T47D (cell line): ENCODE measurements at places on chromosomes 16 and 17.

GRCh38 chr16:46832757-46833459 is 1.9 kb upstream of the C16orf87 start:
- no peak for DNase-seq

- DNase-seq = no peak
Observed at GRCh38 chr17:41395611-41396010, 1.8 kb downstream of the KRT31 start.

- no peak for DNase-seq
Observed at GRCh38 chr16:17983847-17984639, 352.5 kb downstream of the NPIPA8 start.

- no peak for DNase-seq
Observed at GRCh38 chr17:35519906-35520442, 17.5 kb downstream of the SLFN12L start.

GRCh38 chr17:56777859-56778258 is 55.9 kb downstream of the C17orf67 start:
- DNase-seq = no peak

GRCh38 chr17:56514899-56515298 is 78.6 kb upstream of the NOG start:
- peak; percentile 47 for DNase-seq

- no peak for DNase-seq
Observed at GRCh38 chr17:55301521-55302406, 37.0 kb downstream of the HLF start.

DNA sequence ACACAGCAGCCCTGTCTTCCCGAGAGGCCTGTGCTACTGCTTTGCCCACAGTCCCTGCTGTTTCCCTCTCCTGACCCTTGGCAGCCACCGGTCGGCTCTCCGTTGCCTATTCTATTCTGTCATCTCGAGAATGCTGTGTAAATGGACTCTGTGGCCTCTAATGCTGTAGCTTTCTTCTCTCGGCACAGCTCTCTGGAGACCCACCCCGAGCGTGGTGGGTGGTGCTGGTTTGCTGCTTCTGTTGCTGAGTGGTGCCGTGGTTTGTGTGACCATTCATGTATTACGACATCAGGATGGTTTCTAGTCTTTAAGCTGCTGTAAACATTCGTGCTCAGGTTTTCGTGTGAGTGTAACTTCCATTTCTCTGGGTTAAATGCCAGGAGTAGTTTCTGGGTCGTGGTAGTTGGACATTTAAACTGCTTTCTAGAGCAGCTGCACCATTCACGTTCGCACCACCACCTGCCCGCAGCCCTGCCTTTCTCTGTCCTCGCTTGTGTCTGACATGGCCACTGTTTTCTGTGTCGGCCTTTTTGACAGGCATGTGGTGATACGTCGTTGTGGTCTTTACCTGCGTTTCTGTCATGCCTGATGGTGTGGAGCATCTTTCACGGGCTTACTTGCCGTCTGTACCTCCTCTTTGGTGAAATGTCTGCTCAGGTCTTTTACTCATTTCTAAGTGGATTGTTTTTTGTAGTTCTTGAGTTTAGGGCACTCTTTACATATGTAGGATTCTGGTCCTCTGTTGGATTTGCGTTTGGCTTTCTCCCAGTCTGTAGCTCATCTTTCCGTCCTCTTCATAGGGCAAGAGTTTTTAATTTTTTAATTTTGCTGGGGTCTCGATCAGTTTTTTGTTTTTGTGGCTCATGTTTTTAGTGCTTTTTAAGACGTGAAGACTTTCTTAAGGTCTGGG is 47.7 kb upstream of the ZNF750 start:
- DNase-seq = no peak

DNA sequence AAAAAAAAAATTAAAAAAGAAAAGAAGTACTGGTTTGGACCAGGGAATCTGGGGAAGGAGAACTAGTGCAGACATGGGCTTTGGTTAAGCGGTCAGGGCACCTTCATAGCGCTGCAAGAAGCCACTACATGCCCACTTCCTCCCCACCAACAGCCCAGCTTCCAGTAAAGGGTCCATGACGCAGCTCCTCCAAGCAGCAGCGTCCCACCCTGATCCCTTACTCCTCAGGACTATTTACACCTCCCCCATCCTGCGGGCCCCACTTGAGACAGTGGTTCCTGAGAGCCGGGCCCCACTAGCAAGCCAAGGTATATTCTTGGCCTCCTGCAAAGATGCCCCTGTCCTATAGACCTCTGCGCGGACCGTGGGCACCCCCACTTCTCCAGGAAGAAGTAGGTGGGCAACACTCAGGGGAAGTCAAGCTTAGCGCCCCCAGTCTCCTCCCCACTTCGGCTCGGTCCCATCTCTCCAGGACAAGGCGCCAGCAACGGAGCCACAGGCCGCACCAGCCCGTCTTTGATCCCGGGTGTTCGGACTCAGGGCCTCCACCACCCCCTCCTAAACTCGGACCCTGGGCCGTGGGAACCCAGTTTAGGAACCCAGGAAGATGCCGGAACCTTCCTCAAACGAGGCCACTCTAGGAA is 913 bp upstream of the PRR14 start:
- no peak for DNase-seq
